ENCODE measurements at places on chromosomes 1 and 21.

DNA sequence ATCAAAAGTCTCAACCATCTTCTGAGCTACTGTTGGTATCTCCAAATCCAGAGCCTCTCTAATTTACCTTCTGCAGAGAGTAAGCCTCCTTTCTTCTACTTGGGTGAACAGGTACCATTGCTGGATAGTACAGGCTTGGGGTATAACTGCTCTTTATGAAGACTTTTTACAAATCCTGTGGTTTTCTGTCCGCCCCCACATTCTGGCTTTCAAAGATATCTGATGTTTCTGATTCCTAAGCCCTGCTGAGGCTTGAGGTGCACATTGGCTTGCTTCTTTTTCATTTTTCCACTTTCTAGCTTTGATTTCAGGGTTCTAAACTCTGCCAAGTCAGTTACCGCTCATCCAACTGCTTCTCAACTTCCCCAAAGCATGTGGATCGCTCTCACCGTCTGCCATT is 37.1 kb downstream of the TENT5C start:
- no peak for DNase-seq

DNA sequence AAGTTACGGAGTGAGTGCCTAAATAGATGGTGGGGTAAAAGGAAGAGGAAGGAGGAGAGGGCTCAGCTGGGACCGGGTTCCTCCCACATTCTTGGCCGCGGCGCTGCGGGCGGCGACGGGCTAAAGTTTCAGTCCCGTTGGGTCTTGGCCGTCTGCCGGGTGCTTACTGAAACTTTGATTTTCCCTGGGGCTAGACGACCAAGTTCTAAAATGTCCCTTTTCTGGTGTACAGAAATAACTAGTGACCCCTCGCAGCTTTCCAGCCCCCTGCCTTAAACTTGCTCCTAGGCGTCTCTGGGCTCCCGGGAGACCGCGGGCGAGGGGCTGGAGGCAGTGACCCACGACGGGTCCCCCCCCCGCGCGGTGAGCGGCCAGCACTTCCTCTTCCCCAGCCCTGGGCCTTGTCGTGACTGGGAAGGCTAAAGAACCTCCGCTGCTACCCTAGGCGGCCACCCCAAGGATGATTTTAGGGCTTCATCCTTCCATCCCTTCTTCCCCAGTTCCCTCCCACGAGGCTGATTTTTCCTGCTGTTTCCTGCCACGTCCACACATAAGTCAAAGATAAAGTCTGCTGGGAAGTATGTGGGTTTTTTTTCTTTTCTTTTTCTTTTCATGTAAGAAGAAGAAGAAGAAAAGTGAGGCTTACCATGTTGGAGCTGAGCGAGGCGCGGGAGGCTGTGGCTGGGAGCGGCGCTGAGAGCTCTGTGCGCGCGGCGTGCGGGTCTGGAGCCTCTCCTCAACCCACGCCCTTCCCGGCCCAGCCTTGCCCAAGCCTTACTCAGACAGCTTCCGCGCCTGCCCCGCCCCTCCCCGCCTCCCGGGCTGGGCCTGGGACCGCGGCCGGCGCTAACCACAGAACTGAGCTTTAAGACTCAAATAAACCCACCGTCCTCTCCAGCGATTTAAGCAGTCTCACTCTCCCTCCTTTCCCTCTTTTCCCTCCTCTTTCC is at the start of gene S100A11:
Gene S100A11 (minus strand): TSS at position 738 of the 950 bp plus-strand sequence. CDS start 89 bp downstream, at position 649.
- DNase-seq, result peak; percentile 90

GRCh38 chr1:119112244-119112643 is 28.2 kb downstream of the WARS2 start:
- no peak for DNase-seq

- DNase-seq, result no peak
Observed at GRCh38 chr1:6184083-6184783, 4.1 kb upstream of the CHD5 start.

GRCh38 chr1:23035823-23036452 is 16.7 kb downstream of the KDM1A start:
- no peak for DNase-seq
